ENCODE measurements at places on chromosomes 1 and 21.

GRCh38 chr1:156246241-156246780 lies 1.5 kb downstream of the PAQR6 start:
- no peak for DNase-seq

DNA sequence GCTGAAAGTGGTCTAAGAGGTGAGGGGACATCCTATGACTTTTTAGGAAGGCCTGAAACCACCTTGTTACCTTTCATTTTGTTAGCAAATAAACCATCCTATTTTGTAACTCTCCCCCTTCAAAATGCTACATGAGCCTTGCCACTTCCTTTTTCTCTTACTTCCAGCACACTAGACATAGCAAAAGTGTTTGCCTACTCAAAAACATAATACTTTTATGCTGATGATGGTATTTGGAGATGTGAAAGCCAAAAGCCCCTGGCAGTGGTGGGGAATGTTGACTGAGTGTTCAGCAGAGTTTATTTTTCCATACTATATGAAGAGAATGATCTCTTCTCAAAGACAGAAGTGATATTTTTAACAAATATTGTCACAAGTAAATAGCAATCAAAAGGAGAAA lies 134.2 kb downstream of the EDEM3 start:
- no peak for DNase-seq

GRCh38 chr1:243233908-243234307 lies 21.2 kb downstream of the CEP170 start:
- DNase-seq = no peak

DNA sequence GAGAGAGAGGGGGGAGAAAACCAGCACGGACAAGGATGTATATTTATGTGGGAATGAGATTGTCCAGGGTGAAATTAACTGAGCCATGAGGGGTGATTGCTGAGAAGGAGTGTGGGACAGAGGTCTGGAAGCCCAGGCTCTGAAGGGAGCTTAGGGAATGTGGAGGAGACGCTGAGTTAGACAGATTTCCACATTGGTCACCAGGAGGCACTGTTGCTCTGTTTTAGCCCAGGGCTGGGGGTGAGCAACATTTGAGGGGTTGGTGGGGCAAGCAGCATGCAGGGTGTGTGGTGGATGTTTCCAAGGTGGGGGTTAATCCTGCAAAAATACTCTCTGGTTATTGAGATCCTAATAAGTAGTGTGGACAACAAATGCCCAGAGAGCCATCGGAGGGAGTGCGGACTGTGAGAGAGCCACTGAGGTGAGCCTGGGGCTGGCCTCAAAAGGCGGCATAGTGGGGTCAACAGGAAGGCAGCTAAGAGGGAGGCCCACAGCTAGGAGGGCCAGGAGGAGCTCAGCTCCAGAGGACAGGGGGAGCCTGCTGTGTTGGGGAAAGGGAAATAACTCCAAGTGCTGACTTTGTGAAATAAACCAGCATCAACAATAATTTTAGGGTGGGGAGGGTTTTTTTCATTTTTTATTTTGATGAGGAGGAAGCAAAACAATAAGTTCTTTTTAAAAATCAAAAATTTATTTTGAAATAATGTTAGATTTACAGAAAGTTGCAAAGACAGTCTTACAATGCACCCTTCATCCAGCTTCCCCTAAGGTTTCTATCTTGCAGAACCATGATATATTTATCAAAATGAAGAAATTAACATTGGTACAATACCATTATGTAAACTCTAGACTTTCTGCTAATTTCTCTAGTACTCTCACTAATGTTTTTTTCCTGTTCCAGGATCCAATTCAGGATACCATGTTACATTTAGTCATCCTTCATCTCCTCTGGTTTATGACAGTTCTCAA lies 82.8 kb upstream of the CD34 start:
- no peak for DNase-seq

DNA sequence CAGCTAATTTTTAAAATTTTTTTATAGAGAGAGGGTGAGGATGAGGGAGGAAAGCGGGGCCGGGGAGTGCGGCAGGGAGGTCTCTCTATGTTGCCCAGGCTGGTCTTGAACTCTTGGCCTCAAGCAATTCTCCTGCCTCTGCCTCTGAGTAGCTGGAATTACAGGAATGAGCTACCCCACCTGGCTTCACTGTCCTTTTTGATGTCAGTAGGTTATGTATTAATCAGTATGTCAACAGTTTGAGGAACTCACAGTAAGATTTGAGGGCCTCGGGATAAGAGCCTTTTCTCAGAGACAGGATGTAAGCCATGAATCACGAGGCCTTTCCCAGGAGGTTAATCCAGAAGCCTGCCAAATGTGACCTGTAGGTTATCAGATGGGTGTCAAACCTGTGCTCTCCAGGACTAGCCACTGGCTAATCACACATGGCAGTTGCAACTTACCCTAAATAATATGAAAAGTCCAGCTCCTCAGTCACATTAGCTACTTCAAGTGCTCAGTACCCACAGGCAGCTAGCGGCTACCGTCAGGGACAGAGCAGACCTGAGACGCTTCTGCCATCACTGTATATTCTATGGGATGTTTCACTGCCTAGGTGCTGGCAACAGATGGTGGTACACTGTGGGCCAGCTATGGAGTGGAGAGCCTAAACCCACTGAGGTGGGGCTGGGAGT lies 33.1 kb downstream of the TRIM67 start:
- no peak for DNase-seq

GRCh38 chr1:78250201-78250600 lies 204.4 kb downstream of the GIPC2 start:
- no peak for DNase-seq

- no peak for DNase-seq
These were observed 37.8 kb downstream of the PYHIN1 start for GRCh38 chr1:158969166-158969565.

DNA sequence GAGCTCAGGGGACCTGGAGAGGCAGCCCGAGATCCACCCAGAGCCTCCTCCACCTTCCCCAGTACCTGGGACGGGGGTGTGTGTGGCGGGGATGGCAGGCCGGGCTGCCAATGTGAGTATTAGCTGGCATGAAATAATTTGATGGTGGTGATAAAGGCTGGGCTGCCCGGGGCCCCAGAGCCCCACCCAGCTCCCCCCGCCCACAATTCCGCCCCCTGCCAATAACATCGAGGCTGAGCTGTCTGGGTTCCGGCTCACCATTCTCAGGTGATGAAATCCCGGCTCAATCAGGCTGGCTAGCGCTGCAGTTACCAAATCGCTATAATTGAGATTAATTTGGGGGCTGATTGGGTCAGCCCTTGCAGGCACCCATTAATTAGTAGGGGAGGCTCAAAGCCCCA lies 103.8 kb upstream of the CASZ1 start:
- peak; percentile 56 for DNase-seq

- DNase-seq = no peak
These were observed 31.7 kb upstream of the FNBP1L start for GRCh38 chr1:93416183-93416582.

- no peak for DNase-seq
These were observed 19.0 kb downstream of the GNG12 start for GRCh38 chr1:67814121-67814772.

GRCh38 chr21:29849735-29850176 lies 90.0 kb downstream of the GRIK1 start:
- peak; percentile 82 for DNase-seq

DNA sequence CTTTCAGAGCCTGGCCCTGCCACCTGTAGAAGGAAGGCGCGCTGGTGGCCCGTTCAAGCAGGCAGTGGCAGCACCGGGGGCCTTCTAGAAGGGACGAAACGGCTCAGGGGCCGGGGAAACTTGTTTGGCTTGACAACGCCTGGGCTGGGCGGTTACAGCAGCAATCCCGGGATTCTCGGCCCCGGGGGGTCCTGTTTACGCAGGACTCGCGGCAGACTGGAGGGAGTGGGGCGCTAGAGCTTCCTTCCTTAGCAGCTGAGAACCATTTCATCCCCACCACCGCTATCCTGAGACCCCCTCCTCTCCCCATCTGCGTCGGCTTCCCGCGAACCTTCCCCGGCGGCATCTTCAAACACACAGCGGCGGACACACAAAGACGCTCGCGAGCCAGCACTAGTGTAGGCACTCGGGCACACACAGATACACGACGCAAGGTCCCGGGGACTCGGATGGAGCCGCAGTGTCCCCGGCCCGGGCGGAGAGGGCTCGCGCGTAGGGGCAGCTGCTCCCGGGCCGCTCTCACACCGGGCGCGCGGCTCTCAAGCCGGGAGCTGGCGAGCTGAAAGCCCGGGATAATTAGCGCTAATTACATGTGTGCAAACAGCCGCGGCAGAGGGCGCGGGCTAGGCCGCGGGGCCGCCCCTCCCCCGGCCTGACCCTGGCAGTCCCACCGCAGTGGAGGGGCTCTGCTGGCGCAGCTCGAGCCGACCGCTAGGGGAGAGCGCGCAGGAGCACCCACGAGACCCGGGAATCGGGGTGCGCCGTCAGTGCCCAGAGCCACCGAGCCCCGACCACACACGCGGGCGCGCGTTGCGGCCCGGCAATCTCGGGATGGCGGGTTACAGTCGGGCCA lies 271.4 kb downstream of the FOXD2 start:
- peak; percentile 83 for DNase-seq

DNA sequence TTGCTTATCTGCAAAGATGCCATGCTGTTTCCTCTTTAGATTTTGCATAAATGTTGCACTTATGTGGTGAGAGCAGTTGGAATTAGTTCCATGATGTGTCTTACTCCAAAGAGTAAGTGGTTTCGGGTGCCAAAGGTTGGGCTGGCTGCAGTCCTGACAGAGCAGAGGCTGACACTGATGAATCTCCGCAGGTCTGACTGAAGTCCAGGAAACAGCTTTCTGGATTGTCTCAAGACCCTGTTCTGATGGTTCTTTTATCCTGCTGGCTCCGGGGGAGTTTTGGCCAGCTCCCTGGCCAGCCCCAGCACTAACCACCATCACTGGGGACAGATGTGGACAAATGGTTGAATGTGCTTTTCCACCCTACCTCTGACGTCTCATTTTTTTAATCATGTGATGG lies 207.2 kb upstream of the KIAA0040 start:
- no peak for DNase-seq

- DNase-seq = peak; percentile 23
These were observed 40.5 kb upstream of the NEK2 start for GRCh38 chr1:211715971-211716370.

DNA sequence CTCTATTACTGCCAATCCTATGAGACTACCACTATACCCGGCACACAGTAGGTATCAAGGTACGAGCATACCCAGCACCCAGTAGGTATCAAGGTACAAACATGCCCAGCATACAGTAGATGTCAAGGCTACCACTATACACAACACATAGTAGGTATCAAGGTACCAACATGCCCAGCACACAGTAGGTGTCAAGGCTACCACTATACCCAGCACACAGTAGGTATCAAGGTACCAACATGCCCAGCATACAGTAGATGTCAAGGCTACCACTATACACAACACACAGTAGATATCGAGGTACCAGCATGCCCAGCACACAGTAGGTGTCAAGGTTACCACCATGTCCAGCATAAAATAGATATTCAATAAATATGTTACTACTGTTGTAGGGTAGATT lies 98.4 kb downstream of the C1orf94 start:
- no peak for DNase-seq

DNA sequence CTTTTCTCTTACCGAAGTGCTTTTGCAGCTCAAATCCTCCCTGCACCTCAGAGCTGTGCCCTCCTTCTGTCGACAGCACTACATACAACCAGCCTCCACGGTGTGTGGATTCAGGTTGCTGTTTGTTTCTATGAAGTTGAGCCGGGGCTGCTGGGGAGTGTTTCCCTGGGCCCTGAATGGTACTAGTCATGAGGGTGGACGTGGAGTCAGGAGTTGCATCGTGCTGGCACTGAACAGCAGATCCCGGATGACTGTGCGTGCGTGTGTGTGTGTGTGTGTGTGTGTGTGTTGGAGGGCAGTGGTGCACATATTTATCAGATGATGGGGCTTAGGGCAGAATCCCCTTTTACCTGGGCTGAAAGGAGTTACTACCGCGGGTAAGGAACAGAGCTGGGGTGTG lies 47.0 kb downstream of the ACTL8 start:
- DNase-seq = no peak

GRCh38 chr1:215474940-215475339 lies 92.2 kb upstream of the KCTD3 start:
- no peak for DNase-seq

DNA sequence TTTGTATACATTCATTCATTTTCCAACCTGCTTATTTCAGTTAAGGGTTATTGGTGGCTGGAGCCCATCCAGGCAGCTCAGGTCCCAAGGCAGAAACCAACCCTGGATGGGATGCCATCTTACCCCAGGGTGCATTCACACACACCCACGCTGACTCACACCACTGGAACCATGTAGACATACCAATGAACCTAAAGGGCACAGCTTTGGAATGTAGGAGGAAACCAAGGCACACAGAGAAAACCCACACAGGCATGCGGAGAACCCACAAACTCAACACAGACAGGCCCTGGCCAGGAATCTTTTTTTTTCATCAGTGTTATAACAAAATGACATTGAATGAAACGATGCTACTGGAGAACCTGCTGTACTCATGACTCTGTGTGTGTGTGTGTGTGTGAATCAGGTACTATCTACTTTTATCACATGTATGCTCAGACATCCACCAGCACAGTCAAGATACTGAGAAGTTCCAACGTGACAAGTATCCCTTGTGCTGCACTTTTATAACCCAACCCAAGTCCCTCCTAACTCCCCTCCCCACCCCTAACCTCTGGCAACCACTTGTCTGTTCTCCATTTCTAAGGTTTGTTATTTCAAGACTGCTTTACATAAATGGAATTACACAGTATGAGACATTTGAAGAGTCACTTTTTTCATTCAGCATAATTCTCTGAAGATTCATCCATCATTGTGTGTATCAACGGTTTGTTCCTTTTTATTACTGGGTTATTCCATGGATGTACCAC lies 286.8 kb upstream of the PLD5 start:
- DNase-seq = no peak

DNA sequence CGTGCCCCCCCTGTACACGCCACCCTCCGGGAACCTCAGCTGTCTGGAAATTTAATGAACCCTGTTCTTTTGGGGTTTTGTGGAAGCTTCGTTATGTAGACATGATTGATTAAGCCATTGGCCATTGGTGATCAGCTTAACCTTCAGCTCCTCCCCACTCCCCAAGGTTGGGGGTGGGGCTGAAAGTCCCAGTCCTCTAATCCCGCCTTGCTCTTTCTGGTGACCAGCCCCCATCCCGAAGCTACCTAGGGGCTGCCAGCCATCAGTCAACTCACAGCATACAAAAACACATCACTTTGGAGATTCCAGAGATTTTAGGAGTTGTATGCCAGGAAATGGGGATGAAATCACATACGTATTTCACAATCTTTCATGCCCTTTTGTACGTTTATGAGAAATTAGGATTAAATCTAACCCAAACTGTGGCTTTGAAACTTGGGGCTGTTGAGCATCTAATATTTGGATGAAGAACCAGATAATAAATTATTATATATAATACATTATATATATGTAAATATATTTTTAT lies 52.3 kb downstream of the BACE2 start:
- DNase-seq = no peak

GRCh38 chr1:178684111-178684510 lies 40.9 kb upstream of the RALGPS2 start:
- DNase-seq = no peak

DNA sequence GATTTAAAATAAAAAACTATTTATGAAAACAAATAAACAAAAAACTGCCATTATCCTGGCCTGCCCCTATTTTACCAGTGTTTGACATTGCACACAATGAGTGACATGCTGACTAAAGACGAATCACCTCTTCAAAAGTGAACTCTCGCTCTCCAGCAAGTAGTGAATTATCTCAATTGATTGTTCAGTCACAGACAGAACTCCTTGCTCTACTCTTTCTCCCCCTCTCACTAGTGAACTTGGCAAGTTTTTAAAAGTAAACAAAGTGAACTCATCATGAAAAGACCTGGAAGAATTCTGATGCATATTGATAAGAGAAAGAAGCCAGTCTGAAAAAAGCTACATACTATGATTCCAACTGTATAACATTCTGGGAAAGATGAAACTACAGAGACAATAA lies 4.7 kb upstream of the C1orf52 start:
- no peak for DNase-seq

Measured in NCI-H1436 (cell line).